Tibial artery (tissue), 4 donors: ENCODE measurements at places on chromosomes 2 and 18.

DNA sequence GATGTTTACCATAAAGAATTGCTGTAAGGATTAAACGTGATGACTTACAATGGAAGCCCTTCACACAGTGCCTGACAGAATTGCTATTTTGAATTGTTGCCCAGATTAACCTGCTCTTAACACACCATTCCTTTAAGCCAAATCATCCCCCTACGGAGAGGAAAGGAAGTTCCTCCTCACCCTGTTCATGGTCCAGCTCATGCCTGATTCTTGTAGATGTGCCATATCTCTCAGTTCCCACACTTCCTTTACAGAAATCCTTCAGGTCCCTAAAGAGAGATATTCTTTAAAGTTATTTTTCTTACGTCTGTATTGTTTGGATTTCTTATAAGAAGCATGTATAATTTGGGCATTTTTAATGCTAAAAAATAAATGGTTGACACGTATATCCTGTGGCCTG is 127.5 kb upstream of the DAPL1 start:
- DNase-seq: no peak

DNA sequence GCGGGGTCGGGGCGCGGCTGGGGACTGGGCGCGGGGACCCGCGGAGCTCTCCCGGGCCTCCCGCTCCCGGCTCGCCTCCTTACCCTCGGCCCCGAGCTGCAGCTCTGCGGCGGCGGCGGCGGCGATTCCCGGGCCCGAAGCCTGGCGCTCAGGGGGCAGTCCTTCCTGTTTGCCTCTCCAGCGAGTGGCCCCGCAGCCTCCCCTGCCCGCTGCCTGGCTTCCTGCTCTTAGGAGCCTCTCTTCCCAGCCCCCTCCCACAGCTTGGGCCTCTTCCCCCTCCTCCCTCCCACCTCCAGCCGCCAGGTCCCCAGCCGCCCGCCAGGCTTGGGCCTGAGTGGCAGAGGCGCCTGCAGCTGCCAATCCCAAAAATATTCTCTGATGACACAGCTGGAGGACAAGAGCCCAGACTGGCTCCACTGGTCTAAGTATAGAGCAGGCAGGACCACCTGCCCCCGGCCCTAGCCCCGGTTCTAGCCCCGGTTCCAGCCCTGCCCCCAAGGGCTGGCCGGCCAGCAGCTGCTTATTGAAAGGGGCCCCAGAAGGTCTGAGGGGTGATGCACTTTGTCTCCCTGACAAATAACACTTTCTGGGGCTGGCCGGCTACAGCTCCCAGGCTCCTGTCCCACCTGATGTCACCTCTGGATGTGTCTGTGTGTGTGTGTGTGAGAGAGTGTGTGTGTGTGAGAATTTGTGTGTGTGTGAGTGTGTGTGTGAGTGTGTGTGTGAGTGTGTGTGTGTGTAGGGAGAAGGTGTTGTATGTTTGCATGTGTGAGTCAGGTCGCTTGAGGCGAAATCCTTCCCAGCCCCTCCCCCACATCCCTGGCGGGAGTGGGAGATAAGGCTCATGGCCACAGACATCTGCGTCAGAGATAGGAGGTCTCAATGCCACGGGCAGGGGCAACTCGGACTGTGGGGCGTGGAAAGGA is at the start of gene OBSL1:
OBSL1 (minus strand) TSS at position 229 of the 926 bp plus-strand sequence. CDS start 307 bp downstream, outside the sequence.
- peak; percentile 87 for DNase-seq

- no peak for DNase-seq
Measured at GRCh38 chr18:47794725-47795433, 135.6 kb downstream of the SMAD2 start.

DNA sequence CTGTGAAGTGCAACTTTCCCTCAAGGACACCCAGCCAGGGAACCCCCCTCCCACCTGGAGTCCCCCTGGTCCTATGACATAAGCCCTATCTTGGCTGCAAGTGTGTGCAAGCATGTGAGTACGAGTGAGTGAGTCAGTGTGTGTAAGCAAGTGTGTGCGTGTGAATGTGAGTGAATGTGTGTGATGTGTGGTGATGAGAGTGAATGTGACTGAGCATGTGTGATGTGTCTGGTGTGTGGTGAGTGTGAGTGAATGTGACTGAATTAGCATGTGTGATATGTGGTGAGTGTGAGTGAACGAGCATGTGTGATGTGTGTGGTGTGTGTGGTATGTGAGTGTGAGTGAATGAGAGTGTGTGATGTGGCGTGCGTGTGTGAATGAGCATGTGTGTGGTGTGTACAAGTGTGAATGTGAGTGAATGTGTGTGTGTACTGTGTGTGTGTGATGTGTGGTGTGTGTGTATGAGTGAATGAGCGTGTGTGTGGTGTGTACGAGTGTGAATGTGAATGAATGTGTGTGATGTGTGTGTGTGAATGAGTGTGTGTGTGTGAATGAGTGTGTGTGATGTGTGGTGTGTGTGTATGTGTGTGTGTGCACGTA is 68.8 kb upstream of the SMAD7 start:
- no peak for DNase-seq

DNA sequence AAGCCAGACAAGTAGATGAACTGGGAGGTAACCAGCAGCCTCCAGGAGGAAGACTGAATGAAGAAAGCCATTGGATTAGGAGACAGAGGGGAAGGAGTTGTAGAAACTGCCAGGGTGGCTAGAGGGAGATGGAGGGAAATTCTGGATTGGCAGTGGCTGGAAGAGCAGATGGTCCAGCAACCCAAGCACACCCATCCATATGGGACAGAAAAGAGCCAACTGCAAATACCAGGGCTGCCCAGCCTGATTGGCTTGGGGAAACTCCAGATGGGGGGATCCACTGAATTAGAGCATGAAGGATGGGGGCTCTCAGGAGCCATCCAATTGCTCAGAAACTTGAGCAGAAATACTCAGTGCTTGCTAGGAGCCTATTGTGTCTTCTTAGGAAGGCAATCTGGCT is 173.5 kb upstream of the EPB41L3 start:
- no peak for DNase-seq

DNA sequence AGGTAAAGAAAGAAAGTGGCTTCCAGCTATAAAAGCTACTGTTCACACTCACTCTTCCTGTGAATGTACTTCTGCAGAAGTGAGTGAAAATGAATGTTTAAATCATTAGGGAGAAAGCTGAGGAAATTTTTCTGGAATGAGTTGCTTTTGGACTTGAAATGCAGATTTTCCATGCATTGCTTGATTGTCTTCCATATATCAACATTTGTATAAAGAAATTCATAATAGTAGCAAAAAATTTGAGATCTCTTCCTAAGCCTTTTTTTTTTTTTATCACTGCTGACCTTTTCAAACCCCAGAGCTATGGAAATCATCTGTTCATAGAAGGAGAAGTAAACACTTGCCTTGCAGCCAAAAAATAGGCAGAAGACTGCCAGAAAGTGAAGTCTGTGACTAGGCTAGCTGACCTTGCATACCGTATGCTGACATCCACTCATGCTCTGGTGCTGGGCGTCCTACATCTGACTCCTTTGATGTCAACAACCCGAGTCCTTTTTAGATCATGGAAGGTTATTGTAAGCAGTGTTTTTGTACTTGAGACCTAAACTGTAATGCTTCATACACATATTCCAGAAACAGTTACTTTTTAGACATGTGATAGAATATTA is 154.5 kb upstream of the RASGRP3 start:
- DNase-seq: peak; percentile 35

- no peak for DNase-seq
Measured at GRCh38 chr2:24490181-24490689, 819 bp upstream of the NCOA1 start.

- no peak for DNase-seq
Measured at GRCh38 chr2:1799174-1799573, 54.9 kb upstream of the PXDN start.

GRCh38 chr18:4599312-4599711 is 144.2 kb upstream of the DLGAP1 start:
- DNase-seq: no peak

GRCh38 chr18:49177071-49177470 is 226.3 kb upstream of the SMAD7 start:
- DNase-seq: no peak

DNA sequence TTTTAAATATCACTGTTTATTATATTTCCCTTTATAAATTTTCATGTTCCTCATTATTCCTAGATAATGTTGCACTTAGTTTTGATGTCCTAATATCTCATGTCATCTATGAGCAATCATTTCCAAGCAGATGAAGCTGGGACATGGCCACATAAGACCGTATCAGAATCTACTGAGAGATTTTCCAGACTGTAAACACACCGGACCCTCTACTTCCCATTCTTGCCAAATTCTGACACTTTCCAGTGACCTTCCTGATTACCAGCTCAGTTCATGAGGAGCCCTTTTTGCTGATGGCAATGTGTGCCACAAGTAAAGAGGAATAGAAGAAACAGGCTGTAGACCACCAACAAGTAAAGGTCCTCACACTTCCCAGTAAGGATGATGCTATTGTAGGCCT is 20.3 kb upstream of the PDE1A start:
- DNase-seq: no peak
